ENCODE measurements at places on chromosomes 6 and 20.

DNA sequence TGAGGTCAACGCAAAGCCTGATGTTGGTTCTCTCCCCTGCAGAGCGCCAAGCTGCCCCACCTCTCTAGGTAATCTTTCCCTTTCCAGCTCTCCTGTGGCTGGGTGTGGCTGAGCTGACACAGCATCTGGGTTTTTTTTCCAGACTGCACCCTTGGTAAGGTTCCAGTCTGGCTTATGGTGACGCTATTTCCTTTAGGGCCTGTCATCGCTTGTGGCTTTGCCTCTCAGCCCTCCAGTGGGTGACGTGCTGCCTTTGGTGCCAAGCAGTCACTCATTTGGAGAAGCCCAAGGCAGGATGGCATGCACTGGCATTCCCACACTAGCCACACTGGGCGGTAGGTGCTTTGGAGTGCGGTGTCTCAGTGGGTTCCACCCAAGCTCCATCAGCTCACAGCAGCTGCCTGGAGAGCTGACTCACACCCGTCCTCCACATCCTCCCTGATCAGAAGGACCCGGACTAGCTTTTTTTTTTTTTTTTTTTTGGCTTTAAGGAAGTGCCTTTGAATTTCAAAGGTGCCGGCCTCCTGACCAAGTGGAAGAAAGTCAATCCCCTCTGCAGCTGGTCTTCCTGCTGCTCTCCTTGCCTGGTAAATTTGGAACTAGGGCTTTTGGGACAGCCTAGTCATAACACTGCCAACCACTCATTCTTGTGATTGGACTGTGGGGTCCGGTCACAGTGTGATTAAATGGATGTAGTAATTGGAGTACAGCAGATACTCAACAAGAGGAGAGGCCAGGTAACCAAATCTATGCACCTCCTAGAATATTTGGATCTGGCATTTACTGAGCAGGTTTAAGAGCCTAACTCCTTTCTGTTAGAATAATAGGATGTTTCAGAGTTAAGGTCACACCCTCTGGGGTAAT lies 153.6 kb downstream of the CD83 start:
- no peak overlapping the region for H3K4me3 ChIP-seq
- DNase-seq, result peak; percentile 74
- peaks cover 20% of the 10 kb centered on the region for H3K4me1 ChIP-seq
- H3K27ac ChIP-seq, result peak overlapping the region; percentile 35
- H3K36me3 ChIP-seq, result peaks cover 10% of the 10 kb centered on the region

DNA sequence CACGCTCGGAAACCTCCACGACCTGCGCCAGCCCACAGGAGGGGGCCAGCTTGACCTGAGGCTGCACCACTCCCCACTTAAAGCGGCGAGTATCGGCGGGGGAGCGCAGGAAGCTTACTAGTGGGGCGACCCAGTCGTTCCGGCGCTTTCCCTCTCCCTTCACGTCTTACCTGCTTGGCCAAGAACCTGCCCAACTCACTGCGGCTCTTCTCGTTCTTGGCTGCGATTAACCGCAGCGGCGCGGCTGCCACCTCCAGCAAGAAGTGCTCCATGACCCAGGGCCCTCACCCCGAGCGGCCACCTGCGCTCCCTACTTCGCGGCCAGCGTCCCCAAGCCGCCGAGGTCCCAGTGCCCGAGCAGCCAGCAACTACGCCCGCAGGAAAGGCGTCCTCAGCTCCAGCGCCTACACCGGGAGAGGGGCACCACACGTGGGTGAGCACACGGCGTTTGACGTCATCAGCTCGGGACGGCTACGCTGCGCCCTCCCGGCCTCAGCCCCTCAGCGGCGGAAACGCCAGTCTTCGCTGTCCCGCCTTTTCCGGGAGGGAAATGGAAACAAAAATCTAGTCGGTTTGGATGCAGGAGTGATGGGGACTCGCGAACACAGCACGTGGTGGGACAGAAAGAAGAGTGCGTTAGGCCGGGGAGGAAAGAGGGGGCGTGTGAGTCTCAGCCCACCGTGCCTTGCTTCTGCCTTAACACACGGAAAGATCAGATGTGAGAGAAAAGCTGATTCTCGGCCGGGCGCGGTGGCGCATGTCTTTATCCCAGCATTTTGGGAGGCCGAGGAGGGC lies at the start of gene MDN1:
TSS of gene MDN1 (minus strand) at position 459 of the 795 bp plus-strand sequence. CDS start at position 272, 187 bp downstream.
- peak; percentile 95 for DNase-seq
- H3K27ac ChIP-seq, result peak within 1 kb of the TSS; percentile 90
- peaks cover 26% of the 10 kb centered on the region for H3K4me1 ChIP-seq
- H3K27me3 ChIP-seq, result no peaks in the 10 kb centered on the region
- peaks cover 12% of the 10 kb centered on the region for H3K36me3 ChIP-seq
- peak within 1 kb of the TSS; percentile 89 for H3K4me3 ChIP-seq

DNA sequence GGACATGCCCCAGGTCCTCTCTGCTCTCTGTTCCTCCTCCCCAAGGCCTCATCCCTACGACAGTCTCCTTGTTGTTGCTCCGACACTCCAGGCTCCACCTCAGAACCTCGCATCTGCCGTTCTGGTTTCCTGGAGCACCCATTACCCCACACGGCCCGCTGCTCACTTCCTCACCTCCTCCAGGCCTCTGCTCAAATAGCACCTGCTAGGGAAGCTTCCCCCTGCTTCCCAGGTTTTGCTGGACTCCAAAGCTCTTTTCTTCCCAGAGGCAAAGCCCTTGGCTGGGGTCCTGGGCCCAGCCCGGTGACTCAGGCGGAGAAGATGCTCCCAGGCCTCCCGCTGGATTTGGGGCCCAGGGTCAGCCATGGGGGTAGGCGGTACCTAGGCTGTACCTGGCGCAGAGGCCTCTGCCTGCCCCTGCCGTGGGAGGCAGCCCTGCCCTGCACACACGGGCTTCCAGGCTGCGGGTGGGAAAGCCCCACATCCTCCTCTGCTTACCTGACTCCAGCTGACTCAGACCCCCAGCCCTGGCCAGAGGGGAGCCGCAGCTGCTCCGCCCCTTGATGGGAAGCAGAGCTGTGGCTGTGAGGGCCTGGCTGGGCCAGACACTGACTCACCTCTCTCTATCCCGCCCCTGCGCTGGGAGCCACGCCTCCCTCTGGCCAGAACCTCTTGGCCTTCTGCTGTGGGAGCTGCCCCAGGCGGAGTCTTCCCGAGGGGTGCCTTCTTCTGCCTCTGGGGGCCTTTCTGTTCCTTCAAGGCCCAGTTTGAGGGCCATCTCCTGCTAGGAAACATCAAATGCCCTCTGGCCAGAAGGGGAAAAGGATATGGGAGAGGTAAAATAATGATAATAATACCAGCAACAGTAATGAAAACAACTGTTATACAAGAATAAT lies 130.5 kb downstream of the CEBPB start:
- peaks cover 4% of the 10 kb centered on the region for H3K36me3 ChIP-seq
- H3K27ac ChIP-seq, result no peak overlapping the region
- peaks cover 15% of the 10 kb centered on the region for H3K4me1 ChIP-seq
- no peak overlapping the region for H3K4me3 ChIP-seq

DNA sequence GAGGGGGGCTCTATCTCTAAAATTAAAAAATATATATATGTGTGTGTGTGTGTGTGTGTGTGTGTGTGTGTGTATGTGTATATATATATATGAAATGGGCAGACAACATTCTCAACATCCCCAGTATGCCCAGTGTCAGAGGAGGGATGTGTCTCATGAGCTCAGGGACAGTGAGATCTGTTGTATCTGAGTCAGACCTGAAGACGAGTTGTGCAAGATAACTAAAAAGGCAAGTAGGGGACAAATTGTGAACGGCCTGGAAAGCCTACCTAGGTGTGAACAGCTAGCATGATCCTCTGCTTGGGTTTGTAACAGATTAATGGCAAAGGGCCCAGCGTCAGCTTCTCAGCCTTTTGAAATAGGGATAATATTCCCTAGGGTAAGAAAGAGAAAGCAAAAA lies 124.3 kb downstream of the FAXC start:
- no peak overlapping the region for H3K27ac ChIP-seq
- H3K36me3 ChIP-seq, result no peaks in the 10 kb centered on the region
- no peak overlapping the region for H3K4me3 ChIP-seq
- H3K27me3 ChIP-seq, result no peaks in the 10 kb centered on the region
- no peak for DNase-seq

GRCh38 chr6:84623956-84624680 lies 140.3 kb downstream of the TBX18 start:
- H3K36me3 ChIP-seq, result no peaks in the 10 kb centered on the region
- H3K4me1 ChIP-seq, result no peaks in the 10 kb centered on the region
- H3K4me3 ChIP-seq, result no peak overlapping the region
- DNase-seq, result no peak
